Hematopoietic multipotent progenitor cell treated with erythropoietin and hydrocortisone succinate and interleukin-3 and kit ligand, for 4 days (in vitro differentiated cells): ENCODE measurements at places on chromosomes 5 and 9.

GRCh38 chr5:96075579-96076289 lies 114.1 kb upstream of the ELL2 start:
- DNase-seq: no peak

DNA sequence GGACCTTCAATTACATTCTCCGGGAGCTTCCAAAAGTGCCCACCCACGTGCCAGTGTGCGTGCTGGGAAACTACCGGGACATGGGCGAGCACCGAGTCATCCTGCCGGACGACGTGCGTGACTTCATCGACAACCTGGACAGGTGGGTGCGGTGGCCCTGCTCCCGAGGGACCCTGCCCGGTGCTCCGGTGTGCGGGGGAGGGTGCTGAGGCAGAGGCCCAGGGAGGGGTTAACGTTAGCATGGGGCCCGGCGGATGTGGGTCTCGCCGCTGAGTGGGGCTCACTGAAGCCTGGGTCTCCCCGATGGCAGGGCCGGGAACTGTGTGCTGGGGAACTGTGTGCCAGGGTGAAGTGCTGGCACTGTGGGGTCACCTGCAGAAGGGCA lies 10.6 kb upstream of the AJM1 start:
- DNase-seq: no peak

DNA sequence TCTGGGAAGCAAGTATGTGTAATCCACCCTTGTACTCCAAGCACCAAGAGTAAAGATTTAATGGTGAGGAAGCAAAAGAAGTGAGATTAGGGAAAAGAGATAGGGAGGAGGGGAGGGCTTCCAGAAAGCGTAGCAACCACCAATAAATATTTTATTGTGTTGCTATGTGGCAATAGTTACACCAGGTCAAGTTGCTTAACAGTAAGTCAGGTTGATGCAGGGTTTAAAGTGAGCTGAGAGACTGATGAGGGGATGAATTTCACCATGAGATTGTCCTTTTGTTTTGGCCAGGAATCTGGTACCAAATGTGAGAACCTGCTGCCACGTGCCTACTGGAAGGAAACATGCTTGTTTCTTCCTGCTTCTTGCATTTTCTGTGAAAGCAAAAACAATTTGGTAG lies 62.7 kb downstream of the PCSK5 start:
- DNase-seq: no peak

DNA sequence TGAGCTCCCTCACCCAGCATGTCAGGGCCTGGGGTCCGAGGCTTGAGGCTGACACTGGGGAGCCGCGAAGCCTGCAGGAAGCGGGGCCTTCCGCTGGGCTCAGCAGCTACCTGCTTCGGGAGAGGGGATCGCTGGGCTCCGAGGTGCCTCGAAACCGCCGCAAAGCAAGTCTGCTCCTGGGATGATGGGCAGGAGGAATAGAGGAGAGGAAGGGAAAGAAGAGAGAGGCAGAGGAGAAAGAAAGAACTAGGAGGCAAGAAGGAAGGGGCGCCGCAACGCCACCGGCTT lies 1.5 kb upstream of the PRDM12 start:
- DNase-seq: no peak

- no peak for DNase-seq
Measured at GRCh38 chr5:104431002-104431620, 868.5 kb upstream of the NUDT12 start.

DNA sequence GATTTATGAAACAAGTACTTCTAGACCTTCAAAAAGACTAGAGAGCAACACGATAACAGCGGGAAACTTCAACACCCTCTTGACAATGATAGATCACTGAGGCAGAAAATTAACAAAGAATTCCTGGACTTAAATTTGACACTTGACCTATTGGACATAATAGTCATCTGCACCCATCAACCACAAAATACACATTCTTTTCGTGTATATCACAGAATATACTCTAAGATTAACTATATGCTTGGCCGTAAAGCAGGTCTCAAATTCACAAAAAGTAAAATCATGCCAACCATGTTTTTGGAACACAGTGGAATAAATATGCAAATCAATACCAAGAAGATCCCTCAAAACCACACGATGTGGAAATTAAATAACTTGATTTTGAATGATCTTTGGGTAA lies 559.4 kb downstream of the DNAH5 start:
- no peak for DNase-seq

DNA sequence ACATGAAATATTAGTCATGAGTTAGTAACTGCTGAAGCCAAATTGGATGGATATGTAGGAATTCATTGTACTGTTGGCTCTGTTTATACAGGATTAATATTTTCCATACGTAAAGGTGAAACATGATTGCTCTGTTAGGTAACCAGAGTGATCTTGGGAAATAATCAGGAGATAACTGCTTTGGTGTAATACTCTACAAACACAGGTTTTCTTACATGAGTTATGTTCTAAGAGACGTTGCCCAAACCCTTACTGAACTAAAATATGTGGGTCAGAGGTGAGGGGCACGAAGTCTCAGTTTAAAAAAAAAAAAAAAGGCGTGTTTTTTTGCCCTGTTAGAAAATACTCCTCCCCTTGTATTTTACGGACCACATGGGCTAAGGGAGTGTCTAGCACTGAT lies 7.8 kb downstream of the DNAJA1 start:
- DNase-seq: no peak

DNA sequence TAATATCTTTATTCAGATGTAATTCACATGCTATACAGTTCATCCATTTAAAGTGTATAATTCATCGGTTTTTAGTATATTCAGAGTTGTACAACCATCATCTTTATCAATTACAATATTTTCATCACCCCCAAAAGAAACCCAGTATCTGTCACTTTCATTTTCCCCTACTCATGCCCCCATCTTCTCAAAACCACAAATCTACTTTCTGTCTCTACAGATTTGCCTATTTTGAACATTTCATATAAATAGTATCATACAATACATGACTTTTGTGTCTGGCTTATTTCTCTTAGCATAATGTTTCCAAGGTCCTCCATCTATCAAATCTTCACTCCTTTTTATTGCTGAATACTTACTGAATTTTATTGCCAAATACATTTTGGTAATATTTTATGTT lies 305.1 kb upstream of the SGCD start:
- DNase-seq: no peak

- DNase-seq: no peak
Measured at GRCh38 chr5:147467973-147468508, 41.8 kb downstream of the DPYSL3 start.

GRCh38 chr9:129834489-129835127 lies 467 bp downstream of the C9orf78 start:
- DNase-seq: peak; percentile 55

DNA sequence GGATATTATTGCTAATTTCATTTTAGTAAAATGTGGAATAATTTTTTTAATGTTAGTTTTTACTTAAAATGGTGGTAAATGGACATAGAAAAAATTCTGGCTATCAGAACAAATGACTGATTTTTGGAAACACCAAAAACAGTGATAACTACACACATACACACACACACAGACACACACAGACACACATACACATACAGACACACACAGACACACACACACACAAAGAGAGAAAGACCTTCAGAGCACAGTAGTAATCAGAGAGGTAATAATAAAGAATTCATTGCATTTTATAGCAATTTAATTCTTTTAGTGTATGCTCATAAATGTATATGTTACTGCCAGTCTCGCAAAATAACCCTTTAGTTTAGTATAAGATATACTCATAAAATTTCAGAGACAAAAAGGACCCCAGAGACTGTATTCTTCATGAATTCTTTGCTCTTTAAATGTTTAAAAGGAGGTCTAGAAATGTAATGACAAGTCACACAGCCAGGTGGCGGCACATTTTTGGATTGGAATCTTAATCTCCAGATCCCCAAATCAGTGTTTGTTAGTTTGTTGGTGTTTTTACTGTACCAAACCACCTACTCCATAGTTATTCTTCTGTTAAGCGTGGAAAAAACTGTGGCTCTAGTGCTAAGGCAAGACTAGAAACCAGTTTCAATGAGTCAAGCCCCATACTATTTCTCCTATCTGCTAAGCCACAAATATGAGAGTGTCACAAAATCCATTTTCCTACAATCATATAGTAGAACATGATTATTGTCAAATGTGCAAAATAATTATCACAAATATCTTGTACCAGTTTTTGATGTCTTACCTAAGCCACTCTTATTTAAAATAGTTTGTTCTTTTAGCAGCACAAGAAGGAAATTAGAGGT lies 109.9 kb downstream of the EDIL3 start:
- DNase-seq: peak; percentile 58

- DNase-seq: no peak
Measured at GRCh38 chr5:96957254-96958049, 21.6 kb downstream of the LNPEP start.

GRCh38 chr9:93031629-93032430 lies 26.7 kb upstream of the SUSD3 start:
- no peak for DNase-seq

- no peak for DNase-seq
Measured at GRCh38 chr5:93511445-93511844, 69.6 kb downstream of the NR2F1-AS1 start.

- DNase-seq: no peak
Measured at GRCh38 chr5:155389498-155389897, 375.9 kb downstream of the KIF4B start.

DNA sequence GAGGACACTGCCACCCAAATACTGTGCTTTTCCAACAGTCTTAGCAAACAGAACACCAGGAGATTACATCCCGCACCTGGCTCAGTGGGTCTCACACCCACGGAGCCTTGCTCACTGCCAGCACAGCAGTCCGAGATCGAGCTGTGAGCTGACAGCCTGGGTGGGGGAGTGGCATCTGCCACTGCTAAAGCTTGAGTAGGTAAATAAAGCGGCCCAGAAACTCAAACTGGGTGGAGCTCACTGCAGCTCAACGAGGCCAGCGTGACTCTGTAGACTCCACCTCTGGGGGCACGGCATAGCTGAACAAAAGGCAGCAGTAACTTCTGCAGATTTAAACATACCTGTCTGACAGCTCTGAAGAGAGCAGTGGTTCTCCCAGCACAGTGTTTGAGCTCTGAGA lies 28.8 kb downstream of the EPB41L4A start:
- no peak for DNase-seq

GRCh38 chr9:138117836-138118235 lies 240.3 kb downstream of the CACNA1B start:
- no peak for DNase-seq

DNA sequence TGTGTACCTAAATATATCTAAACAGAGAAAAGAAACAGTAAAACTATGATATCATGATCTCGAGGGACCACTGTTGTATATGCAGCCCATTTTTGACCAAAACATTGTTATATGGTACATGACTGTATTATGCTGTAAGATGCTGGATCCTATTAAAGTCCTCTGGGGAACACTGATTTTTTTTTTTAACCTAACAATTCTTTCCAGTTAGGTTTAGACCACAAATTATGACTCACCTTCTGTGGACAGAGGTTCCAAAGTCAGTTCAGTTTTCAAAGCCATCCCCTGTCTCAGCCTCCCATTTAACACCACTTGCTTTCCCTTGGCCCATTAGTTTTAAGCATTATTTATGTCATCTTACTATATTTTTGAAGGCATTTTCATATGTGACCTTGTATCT lies 27.1 kb downstream of the TRMO start:
- no peak for DNase-seq

GRCh38 chr5:169651526-169651925 lies 14.5 kb downstream of the DOCK2 start:
- no peak for DNase-seq

DNA sequence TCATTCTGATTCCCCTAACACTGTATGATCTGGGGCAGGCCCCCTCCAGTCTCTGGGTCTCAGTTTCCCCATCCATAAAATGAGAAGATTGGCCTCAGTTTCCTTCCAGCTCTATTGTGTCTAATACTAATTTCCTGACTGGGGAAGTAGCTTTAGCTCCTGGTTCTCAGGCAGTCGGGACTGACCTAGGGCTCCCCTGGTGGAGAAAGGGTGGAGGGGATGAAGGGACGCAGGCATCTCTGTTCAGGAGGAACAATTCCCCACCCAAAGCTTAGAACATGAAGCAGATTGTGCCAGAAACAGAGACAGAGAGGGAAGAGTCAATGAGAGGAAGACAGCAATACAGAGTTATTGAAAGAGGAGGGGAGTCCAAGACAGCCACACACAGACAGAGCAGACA lies 14.2 kb upstream of the PTGS1 start:
- peak; percentile 53 for DNase-seq

DNA sequence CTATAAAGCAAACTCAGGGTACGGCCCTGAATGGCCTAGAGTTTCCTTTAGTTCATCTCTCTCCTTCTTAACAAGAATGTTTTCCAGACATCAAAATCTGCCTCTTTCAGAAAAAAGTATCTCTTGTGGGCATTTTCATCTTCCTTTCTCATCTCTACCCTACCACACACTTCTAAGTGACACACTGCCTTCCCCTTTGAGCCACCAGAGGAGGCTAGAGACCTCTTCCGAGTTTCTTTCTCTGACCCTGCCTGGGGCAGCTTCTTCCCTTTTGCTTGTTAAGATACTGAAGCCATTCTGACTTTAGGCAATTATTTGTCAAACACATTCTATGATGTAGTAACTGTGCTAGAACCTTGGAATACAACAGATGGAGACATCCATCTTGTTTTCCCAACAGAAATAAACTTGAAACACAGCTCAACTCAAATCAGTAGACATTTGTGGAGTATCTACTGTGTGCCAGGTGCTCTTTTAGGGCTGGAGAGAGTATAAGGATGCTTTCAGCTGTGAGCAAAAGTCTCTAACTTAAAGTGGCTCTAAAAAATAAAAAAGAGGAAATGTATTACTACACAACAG lies 8.6 kb upstream of the SV2C start:
- peak; percentile 69 for DNase-seq

DNA sequence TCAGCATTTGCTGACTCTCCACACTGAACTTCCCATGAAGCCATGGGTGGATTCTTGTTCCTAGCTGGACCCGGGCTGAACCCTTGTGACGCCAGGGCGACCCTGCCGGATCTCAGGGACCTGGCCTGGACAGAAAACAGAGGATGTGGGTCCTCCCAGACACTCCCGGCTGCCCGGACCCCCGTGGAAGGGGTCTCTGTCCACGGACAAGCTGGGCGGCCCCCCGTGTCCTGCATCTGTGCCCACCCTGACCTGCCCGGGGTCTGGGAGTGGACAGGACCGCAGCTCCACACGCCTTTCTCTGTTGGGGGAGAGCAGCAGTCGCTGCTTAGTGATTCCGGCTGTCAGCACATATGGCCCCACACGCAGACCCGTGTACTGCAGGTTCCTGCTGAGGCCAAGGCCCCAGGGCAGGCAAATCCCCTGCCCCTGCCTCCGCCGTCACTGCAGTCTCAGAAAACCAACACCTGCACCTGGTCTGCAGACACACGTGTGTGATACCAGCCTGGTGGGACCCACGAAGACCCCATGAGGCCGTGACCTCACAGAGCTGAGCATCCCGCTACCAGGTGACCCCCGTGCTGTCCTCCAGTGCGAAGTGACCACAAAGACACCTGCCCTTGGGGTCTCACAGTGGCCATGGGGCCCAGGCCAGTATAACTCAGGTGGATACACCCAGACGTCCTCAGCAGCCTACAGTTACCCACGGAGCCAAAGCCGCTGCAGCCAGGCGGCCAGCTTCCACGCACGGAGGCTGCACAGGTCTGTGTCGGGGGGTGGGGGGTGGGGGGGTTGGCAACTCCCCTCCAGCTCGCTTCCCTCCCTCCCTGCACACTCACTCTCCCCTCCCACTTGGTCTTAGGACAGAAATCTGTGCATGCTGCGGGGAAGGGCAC lies 50.6 kb downstream of the NKD2 start:
- DNase-seq: no peak
